ENCODE measurements at places on chromosomes 3 and 15.

DNA sequence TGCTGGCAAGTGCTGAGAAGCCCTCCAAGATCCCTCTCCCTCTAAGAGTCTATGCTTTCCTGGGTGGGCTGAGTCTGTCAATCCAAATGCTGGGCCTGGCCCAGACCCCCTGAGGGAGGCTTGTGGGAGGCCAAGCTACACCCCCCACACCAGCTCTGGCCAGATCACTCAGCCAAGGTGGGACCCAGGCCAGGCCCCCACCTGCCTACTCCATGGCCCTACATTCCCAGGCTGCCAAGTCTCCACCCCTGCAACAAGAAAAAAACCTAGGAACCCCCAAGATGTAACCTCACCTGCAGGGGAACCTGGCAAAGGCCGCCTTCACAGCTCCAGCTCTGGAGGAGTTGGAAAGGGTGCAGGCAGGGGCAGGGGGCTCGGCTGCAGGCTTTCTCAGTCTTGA is 109.1 kb downstream of the CHSY1 start:
- no peak overlapping the region for H3K4me3 ChIP-seq
- H3K27me3 ChIP-seq, result peaks cover 8% of the 10 kb centered on the region
- H3K36me3 ChIP-seq, result no peaks in the 10 kb centered on the region

DNA sequence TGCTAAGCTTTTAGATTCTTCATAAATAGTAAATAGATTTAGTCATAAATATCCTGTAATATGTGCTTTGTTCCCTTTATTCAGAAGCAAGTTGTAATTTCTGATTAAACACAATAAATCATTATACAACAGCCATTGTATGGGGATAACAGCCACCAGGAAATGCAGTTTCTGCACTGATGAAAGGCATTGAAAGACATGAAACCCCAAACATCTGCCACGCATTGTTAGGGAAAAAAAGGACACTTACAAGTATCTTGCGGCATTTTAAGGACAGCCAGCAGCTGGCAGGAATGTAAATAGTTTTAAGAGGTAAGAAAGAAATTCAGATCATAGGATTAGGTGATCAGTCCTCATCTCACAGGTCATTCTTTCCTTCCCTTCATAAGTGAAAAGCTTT is 801.1 kb upstream of the LMCD1 start:
- no peaks in the 10 kb centered on the region for H3K4me1 ChIP-seq
- no peaks in the 10 kb centered on the region for H3K27me3 ChIP-seq
- no peak overlapping the region for H3K27ac ChIP-seq
- DNase-seq, result no peak

DNA sequence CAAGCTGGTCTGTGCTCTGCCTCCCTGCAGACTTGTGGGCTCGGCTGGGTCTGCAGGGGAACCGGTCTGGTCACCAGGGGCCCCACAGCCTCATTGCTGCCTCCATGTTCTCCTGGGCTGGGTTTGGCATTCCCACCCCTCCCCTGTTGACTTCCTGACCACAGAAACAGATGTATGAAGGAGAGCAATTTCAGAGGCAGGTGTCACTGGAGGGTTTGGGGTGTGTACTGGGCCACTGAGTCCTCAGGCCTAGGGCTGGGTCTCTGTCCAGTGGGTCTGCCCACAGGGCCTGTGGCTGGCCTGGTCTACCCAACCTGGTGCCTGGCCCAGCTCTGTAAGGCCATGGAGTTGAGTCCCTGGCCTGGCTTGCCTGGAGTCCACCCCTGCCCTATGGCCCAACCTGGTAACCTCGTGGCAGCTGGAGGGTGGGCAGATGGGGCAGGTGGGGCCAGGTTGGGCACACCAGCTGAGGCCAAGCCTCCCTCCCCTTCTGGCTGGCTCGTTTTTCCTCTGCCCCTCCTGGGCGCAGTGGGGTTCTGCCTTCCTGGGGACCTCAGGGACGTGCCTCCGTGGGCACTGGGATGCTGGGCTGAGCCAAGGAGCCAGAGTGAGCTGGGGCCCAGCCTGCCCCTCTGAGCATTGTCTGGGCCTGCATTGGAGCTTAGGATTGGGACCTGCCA is 20.8 kb downstream of the PLXNA1 start:
- no peak overlapping the region for H3K4me3 ChIP-seq
- H3K36me3 ChIP-seq, result no peaks in the 10 kb centered on the region
- H3K27ac ChIP-seq, result no peak overlapping the region
- DNase-seq, result no peak
- no peaks in the 10 kb centered on the region for H3K4me1 ChIP-seq
- H3K27me3 ChIP-seq, result no peaks in the 10 kb centered on the region

- H3K27ac ChIP-seq, result no peak overlapping the region
- no peak for DNase-seq
- H3K27me3 ChIP-seq, result no peaks in the 10 kb centered on the region
- H3K4me1 ChIP-seq, result no peaks in the 10 kb centered on the region
- H3K36me3 ChIP-seq, result no peaks in the 10 kb centered on the region
These were observed 24.5 kb upstream of the BFSP2 start for GRCh38 chr3:133375403-133375745.

- no peak for DNase-seq
- peaks cover 15% of the 10 kb centered on the region for H3K27me3 ChIP-seq
- no peaks in the 10 kb centered on the region for H3K36me3 ChIP-seq
These were observed 79.4 kb downstream of the CORO2B start for GRCh38 chr15:68658151-68658550.

GRCh38 chr15:100738614-100739013 is 136.2 kb downstream of the ASB7 start:
- H3K27ac ChIP-seq, result no peak overlapping the region
- DNase-seq, result no peak
- H3K36me3 ChIP-seq, result no peaks in the 10 kb centered on the region
- H3K4me1 ChIP-seq, result no peaks in the 10 kb centered on the region
- H3K4me3 ChIP-seq, result no peak overlapping the region

GRCh38 chr15:27509014-27509413 is 538.0 kb downstream of the GABRG3 start:
- no peaks in the 10 kb centered on the region for H3K27me3 ChIP-seq
- H3K36me3 ChIP-seq, result no peaks in the 10 kb centered on the region
- DNase-seq, result no peak
- no peak overlapping the region for H3K27ac ChIP-seq

GRCh38 chr3:139610886-139611285 is 66.9 kb downstream of the NMNAT3 start:
- H3K4me3 ChIP-seq, result no peak overlapping the region
- H3K4me1 ChIP-seq, result no peaks in the 10 kb centered on the region
- no peak overlapping the region for H3K27ac ChIP-seq
- DNase-seq, result no peak
- no peaks in the 10 kb centered on the region for H3K36me3 ChIP-seq
- no peaks in the 10 kb centered on the region for H3K27me3 ChIP-seq

- H3K27ac ChIP-seq, result peak overlapping the region; percentile 97
- H3K36me3 ChIP-seq, result no peaks in the 10 kb centered on the region
- peaks cover 32% of the 10 kb centered on the region for H3K4me1 ChIP-seq
These were observed 777 bp downstream of the RNU5B-1 start for GRCh38 chr15:65305150-65305758.

- no peak for DNase-seq
- no peaks in the 10 kb centered on the region for H3K4me1 ChIP-seq
- no peaks in the 10 kb centered on the region for H3K36me3 ChIP-seq
- H3K27ac ChIP-seq, result no peak overlapping the region
- no peak overlapping the region for H3K4me3 ChIP-seq
- no peaks in the 10 kb centered on the region for H3K27me3 ChIP-seq
These were observed 291.8 kb downstream of the EDEM1 start for GRCh38 chr3:5479229-5479799.
